ENCODE measurements at places on chromosomes 6 and 20. TPM values are rescaled to one million over a fixed set of nuclear protein-coding genes. Genes with fewer than 3 reads are reported as not detected.

HDGFL1 gene
- not detected for total RNA-seq

- H3K4me1 ChIP-seq, result peaks cover 3% of the 10 kb centered on the region
- H3K4me3 ChIP-seq, result no peak overlapping the region
- peak; percentile 93 for DNase-seq
- no peaks in the 10 kb centered on the region for H3K27me3 ChIP-seq
These were observed 12.3 kb upstream of the HDDC2 start for GRCh38 chr6:125314009-125314581.

BPI gene
- not detected for total RNA-seq

DNA sequence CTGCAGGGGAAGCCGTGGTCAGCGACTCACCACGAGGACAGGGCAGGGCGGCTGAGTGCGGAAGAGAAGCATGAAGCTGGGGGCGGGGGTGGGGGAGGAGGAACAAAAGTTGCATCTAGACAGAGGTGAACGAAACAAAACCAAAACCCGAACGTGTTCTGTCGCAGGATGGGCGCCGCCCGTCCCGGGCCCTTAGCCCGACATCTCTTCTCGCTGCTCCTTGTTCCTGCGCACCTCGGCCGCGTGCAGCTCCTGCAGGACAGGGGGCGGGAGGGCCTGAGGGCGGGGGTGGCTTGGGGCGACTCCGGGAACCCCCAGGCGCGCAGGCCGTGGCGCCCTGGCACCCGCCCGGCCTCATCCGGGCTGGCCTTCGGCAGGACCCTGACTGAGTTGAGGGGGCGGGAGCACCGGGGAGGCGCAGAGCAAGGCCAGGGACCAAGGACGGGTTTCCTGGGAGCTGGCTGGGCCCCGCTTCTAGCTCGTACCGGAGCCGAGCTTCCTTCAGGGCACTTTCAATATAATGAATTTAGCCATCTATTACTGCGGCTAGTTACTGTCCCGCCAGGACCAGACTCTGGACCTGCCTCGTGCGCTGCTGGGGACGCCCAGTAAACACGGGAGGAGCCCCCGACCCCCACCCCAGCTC lies 12.0 kb downstream of the STMN3 start:
- no peaks in the 10 kb centered on the region for H3K27me3 ChIP-seq
- DNase-seq, result no peak
- H3K36me3 ChIP-seq, result no peaks in the 10 kb centered on the region

IL20RA gene
- 1.6 TPM for total RNA-seq

CLIC5 gene
- 5.3 TPM for total RNA-seq

DNA sequence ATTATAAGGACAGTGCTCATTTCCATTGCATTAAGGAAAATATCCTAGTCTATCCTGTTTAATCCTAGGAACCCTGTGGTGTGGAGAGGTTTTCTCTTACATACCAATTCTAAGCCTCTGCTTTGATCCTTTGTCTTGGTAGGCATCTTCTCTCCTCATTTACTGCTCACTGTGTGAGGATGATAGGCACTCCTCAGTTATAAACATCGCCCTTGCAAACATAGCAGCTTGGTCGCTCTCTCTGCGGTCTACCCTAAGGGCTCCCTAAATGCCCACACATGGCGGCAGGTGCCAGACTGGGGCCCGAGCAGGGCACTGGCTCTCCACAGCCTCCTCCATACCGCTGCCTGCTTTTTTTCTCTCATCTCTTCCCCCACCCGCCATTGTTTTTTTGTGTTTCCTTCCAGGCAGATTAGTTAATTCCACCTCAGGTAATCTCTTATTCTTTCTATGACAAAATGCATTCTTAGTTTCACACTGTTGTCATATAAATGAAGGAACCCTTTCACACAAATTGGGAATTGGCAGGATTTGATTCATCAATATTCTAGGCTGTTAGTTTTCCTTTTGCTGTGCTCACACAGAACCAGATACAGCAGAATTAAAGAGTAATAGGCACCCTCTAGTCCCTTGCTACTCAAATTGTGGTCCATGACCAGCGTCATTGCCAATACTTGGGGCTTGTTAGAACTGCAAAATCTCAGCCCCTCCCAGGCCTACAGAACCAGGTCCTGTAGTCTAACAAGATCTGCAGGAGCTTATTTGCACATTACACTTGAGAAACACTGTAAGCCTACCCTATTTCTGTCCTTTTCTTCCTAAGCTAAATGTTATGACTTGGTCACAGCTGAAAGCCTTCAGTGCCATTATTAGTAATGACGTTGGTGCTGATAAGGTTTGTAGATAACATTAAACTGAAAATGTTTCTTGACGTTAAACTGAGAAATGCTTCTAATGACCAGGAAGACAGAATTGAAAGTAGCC lies 36.3 kb downstream of the CARMIL1 start:
- DNase-seq, result no peak
- H3K36me3 ChIP-seq, result no peaks in the 10 kb centered on the region
- H3K27ac ChIP-seq, result no peak overlapping the region
- no peaks in the 10 kb centered on the region for H3K27me3 ChIP-seq

DNA sequence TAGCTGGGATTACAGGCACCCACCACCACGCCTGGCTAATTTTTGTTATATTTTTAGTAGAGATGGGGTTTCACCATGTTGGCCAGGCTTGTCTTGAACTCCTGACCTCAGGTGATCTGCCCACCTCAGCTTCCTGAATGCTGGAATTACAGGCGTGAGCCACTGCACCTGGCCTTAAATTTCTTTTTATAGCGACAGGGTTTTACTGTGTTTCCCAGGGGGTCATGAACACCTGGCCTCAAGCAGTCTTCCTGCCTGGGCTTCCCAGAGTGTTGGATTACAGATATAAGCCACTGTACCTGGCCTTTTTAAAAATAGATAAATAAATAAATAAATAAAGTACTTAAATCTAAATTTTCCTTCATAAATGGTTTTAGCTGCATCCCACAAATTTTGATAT lies 57.5 kb downstream of the LIN28B start:
- DNase-seq, result no peak
- H3K4me3 ChIP-seq, result no peak overlapping the region
- H3K4me1 ChIP-seq, result no peaks in the 10 kb centered on the region
- no peak overlapping the region for H3K27ac ChIP-seq

SLPI gene
- 27.8 TPM for total RNA-seq

DNA sequence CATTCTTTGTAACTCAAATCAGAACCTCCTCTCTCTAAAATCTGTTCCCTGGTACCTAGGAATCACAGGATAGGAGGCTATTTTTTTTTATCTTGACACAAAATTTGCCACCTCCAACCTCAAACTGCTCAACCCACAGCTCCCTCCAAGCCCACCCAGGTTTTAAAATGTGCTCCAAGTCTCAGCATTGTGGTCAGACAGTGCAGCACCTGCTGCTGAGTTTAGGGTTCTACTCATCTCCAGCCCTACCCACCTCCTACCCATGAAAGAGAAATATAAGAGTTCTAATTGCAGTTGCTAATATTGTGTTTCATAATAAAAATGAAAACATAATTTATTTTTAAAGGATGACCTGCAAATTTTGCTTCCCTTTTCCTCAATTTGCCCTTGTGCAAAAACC lies 496.5 kb downstream of the MAFB start:
- H3K4me3 ChIP-seq, result no peak overlapping the region
- no peak overlapping the region for H3K27ac ChIP-seq
- no peak for DNase-seq
- H3K27me3 ChIP-seq, result no peaks in the 10 kb centered on the region
- peaks cover 5% of the 10 kb centered on the region for H3K4me1 ChIP-seq

DNA sequence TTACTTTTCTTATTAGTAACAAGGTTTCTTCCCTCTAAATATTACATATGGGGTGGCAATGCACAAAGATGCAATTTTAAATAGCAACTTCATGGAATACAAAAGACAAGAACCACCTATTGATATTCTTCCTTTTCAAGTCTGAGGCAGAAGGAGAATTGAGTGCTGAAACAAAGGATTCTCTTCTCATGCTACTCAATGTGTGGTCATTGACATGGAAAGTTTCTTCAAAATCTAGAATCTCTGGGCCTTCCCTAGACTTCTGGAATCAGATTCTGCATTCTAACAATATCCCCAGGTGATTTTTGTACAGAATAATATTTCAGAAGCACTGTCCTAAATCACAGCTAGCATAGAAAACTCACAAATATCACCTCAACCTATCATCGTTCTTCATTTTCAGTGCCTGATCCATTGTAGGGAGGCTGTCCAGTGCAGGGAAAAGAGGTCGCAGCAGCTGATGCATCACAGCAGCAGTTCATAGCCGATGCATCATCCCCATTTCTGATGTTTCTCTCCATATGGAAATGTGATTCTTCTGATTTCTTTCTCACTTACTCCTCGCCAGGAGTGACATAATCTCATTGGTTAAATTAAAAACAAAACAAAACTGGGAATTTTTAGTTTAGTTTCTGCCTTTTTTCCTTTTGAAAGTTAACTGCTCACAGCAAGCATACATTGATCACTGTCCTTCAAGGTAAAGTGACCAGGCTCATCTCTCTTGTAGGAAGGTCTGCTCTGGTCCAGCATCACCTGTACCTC lies 139.5 kb upstream of the FAM83B start:
- DNase-seq, result no peak
- H3K4me1 ChIP-seq, result no peaks in the 10 kb centered on the region
- H3K4me3 ChIP-seq, result no peak overlapping the region
- H3K36me3 ChIP-seq, result no peaks in the 10 kb centered on the region
